ENCODE measurements at places on chromosomes 6 and 20.

DNA sequence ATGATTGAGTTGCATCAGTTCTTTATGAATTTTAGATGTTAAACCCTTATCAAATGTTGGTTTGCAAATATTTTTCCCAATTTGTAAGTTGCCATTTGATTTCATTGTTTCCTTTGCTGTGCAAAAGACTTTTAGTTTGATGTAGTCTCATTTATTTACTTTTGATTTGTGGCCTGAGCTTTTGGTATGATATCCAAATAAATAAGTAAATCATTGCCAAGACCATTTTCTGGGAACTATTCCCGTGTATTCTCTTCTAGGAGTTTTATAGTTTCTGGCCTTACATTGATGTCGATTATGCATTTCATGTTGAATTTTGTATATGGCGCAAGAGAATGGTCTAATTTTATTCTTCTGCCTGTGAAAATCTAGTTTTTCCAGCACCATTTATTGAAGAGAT lies 13.4 kb downstream of the AIG1 start:
- DNase-seq = no peak

DNA sequence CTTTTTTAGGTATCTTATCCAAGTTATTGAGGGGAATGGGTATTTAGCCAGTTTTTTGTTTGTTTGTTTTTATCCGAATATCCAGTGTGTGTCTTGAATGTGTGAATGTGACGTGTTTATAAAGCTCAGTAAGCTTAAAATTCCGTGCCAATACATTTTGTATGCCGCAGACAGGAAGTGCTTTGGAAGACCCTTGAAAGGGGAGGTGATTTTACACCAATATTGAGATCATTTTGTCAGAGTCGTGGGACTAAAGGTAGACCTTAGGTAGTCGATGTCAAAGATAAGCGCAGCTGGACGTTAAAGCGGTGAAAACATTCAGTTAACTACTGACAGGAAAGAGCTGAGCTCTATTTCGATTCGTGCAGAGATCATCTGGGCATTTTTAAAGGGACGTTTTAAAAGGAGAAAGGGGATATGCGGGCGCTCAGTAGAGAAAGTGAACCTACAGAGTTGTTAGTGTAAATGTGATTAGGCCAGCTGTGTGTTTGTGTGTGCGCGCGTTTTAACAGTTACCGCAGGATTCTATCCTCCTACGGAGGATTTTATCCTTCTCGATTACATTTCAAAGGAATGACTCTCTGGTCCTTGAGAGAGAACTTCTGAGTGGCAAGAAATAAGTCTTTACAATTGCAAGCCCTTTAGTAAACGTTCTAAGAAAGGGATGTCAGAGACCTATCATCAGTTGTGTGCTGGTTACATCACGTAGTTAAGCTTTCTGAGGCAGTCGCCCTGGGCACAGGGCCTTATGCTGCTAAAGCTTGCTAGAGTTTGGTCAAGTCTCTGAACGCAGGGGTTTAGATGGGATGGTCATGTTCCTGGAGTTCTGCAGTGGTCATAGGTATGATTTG lies 625 bp upstream of the ECHDC1 start:
- DNase-seq = peak; percentile 1

DNA sequence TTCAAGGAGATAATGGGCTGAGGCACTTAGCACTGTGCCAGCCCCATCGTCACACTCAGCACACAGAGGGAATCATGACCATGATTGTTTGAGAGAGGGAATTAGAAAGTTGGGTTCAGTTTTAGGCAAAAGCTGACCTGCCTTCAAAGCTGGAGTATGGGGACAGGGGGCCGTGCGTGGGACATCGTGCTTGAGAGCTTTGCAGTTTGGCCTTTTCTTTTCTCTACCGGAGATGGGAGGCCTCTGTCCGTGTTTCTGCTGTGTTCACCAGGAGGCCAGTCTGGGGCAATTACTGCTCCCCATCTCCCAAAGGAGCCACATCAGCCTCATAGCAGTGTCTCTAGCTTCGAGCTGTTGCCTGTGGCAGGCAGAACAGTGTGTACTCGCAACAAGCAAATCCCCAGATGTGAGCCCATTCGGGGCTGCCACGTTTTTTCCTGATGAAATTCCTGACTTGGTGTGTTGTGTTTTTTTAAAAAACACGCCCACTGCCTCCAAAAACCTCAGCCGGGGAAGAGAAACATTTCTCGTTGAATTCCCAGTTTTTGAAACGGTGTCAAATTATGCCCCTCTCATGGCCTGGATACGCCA lies 20.2 kb downstream of the EYA2 start:
- DNase-seq = no peak

DNA sequence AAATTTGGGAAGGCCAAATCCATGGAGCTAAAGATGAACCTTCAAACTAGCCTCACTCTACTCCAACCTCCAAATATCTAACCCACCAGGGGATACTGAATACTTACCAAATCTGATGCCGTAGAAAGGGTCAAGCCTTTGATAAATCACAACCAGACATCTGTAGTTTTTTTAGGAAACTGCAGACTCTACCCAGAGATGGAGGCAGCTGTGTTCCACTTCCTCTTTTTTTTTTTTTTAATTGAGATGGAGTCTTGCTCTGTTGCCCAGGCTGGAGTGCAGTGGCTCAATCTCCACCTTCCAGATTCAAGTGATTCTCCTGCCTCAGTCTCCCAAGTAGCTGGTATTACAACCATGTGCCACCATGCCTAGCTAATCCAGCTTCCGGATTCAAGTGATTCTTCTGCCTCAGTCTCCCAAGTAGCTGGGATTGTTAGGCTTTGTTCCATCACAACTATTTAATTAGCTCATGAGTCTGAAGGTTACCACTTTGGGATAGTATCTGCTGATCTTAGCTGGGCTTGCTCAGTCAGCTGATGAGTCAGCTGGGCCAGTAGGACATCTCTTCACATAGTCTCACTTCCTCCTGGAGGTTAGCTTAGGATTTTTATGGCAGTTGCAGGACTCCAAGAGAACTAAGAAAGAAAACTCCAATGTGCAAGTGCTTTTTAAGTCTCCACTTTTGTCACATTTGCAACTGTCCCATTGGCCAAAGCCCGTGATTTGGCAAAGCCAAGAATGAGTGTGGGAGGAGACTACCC lies 13.3 kb downstream of the FRK start:
- no peak for DNase-seq

GRCh38 chr6:20366082-20366830 lies 35.4 kb upstream of the E2F3 start:
- no peak for DNase-seq

- DNase-seq = no peak
These were observed 311.4 kb downstream of the CDH26 start for GRCh38 chr20:60269573-60270162.

Measured in A549 (cell line).